Liver (tissue), 10 donors: ENCODE measurements at places on chromosomes 1 and 21. TPM values are rescaled to one million over a fixed set of nuclear protein-coding genes. Genes with fewer than 3 reads are reported as not detected.

DNA sequence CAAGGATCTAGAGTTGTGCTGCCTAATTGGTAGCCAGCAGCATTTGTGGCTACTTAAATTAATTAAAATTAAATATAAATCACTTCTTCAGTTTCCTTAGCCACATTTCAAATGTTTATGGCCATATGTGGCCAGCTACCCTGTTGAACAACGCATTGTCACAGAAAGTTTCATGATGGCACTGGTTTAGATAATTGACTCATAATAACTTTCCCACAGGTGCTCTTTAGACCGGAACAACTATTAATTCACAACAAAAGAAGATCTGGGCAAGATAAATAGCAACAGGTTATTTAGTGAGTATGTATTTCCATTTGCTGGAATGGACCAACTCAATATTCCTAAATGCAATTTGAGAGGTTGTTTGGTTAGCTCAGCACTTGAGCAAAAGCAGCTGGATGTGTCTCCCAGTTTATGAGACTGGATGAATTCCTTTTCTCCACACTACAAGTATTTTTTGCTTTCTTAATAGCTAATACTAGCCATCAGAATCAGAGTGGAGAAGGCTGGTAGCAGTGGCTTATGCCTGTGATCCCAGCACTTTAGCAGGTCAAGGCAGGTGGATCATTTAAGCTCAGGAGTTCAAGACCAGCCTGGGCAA is 3.7 kb upstream of the AMIGO1 start:
- DNase-seq, result no peak

GRCh38 chr1:245842106-245842505 is 665.0 kb downstream of the SMYD3 start:
- no peak for DNase-seq

GRCh38 chr21:26388731-26389231 is 184.3 kb downstream of the CYYR1 start:
- DNase-seq, result no peak

- DNase-seq, result no peak
These were observed 11.4 kb upstream of the KCNA2 start for GRCh38 chr1:110617589-110617988.

DNA sequence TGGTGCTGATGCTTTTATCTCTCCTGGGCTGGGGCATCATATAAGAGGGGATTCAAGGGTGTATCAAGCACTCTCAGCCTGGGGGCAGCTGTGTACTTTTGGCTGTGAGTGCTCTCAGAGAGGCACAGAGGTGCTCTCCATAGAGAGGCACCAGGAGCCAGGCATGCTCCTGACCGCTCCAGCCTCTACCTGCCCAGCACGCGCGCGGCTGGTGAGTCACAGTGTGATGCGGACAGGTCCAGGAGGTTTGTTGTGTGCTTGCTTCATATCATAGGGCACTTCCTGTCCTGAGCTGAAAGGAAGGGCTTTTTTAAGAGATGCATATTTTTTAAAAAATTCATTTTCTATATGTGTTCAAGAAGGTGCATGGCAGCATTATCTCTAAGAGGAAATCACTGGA is 93.6 kb upstream of the BCAR3 start:
- no peak for DNase-seq

Gene ZNF593OS
- 0.32 TPM for polyA plus RNA-seq

DNA sequence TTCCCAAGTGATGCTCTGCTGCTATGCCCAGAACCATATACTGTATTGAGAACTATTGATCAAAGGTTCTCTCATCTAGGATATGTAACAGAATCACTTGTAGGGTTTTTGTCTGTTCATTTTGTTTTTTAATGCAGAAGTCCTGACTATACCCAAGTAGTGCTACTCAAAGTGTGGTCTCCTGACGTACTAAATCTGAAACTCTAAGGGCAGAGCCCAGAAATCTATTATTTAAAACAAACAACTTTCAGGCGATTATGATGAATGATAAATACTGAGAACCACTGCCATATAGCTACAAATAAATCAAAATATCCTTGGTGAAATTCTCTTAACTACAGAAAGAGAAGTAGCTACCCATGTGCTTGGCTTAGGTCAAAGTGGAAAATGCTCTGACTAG is 10.1 kb downstream of the ZZZ3 start:
- DNase-seq, result no peak

Gene C1QA
- 243 TPM for polyA plus RNA-seq

Gene YIPF1
- polyA plus RNA-seq, result 28.2 TPM

DNA sequence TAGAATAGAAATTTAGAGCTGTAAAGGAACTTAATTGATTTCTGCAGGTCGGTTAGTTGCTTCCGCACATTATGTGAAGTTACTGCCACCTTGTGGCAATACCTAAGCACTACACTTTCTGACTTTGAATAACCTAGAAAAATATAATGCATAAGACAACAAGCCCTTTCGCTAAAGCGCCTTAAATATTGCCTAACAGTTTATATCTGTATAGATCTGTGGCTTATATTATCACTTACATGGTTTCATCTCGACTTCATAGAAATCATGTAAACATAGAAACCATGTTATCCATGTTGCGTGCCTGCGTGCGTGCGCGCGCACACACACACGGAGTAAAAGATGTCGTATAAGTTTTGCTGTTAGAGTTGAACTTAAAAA is 10.9 kb upstream of the IFI16 start:
- DNase-seq, result no peak

- no peak for DNase-seq
These were observed 19.9 kb upstream of the TTC4 start for GRCh38 chr1:54695764-54696163.

GRCh38 chr21:45366931-45367401 is 38.0 kb upstream of the COL18A1 start:
- no peak for DNase-seq

Gene MT1HL1
- polyA plus RNA-seq, result 0.78 TPM

DNA sequence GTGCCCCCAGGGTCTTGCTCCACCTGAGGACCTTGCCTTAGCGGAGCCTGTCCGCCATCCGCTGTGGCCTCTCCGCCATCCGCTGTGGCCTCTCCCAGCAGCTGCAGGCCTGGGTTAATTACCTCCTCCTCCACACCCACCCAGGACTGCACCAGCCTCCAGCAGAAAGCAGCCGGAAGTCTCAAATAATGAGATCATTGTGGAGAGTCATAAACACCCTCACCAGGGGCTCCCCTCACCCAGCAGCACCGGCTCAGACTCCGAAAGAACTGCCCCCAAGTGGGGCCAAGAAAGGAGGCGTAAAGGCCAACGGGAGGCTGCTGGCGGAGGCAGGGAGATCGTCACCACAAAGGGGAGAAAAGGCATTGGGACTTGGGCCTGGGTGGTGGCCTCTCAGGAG is 10.7 kb upstream of the GPR153 start:
- no peak for DNase-seq

DNA sequence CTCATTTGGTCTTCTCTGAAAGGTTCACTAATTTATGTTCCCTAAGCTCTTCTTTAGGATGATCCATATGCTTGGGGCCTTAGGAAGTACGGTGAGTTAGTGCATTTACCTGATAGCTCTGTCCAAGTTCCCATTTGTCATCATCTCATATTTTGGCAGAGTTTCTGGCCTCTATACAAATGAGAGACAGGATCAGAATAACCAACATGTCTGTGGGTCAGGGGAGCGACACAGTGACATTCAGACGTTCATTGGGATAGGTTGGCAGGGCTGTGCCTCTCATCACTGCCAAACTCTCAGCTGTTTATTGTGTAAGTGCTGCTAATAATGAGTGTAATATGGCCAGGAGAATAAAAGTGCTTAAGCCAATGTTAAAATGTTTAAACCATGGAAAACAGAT is 561.1 kb upstream of the ZRANB2 start:
- no peak for DNase-seq

Gene RPE65
- not detected for polyA plus RNA-seq

Gene LDLRAD1
- polyA plus RNA-seq, result not detected
